ENCODE measurements at places on chromosomes 4 and X.

DNA sequence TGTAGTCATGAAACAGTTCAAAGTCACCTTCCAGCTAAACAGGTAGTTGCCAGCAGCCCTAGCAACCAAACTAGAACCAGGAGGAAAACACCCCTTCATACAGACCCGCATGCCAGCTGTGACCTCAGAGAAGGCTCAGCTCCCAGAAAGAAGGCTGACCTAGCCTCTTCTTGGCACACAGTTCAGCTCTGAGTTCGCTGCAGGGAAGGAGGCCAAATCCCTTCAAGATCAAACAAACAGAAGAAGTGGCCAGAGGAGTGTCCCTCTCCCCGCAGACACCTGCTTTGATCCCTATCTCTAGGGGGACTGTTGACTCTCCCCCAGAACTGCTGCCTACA is 56.0 kb downstream of the HADH start:
- DNase-seq = no peak

DNA sequence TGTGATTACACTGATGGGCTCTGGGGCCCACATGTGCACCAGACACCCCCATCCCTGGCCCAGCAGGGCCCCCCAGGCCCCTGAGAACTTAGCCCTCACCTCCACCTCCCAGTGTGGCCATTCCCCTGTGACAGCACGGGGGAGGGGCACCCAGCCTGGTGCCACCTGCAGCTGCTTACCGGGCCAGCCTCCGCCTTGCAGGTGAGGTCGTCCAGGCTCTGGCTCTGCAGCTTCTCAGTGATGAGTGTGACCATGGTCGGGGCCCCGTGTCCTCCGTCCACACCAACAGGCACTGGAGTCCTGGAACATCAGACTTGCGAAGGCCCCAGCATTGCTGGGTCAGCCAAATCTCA is 15.6 kb downstream of the FAM53A start:
- no peak for DNase-seq

GRCh38 chr4:110106931-110107296 is 91.5 kb downstream of the ELOVL6 start:
- no peak for DNase-seq

DNA sequence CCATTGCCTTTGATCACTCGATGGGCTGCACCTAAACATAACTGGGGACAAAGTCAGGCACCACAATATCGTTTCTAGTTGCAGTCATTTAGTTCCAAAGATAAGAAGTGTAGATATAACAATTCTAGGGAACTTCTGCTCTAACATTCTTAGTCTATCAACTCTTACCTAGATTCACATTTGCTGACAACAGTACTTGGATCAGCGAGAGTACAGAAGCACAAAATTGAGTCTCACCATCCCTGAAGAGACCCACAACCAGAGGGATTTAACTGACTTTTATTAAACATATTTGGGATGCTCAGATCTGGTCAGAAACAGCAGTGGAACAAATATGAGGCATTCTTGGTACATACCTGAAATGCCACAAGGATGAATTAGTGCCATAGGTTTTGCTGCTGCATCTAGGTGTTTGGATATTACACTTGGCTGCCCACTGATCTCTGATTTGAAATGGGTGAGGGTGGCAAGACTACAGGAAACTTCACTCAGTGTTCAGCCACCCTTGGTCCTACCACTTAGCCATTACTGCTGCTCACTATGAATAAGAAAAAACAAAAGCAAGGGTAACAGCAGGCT is 28.9 kb upstream of the HUWE1 start:
- no peak for DNase-seq

- no peak for DNase-seq
These were observed 81.5 kb upstream of the F9 start for GRCh38 chrX:139448996-139449395.

- DNase-seq = no peak
These were observed 45.7 kb upstream of the PRSS12 start for GRCh38 chr4:118398226-118399090.

DNA sequence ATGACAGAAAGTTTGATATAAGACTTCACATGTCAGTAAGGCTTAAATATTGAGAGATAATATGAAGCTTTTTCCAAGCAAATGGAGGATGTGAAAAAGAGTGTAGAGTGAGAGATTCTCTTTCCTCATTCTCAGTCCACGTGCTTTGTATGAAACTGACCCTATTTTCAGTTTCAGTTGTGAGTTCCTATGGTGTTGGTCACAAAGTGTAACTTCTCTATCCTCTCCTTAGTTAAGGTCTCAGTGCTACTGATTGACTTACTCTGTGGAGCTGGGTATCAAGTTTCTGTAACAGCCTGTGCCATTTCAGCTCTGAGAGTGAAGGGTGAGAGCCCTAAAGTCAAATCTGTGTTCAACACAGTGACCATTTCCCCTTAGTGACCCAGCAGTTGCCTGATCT is 277.2 kb downstream of the EPHA5 start:
- no peak for DNase-seq

- no peak for DNase-seq
These were observed 2256.1 kb upstream of the AGA start for GRCh38 chr4:179698321-179698720.
